CD4-positive, alpha-beta memory T cell (primary cell): ENCODE measurements at places on chromosomes 5 and 9.

DNA sequence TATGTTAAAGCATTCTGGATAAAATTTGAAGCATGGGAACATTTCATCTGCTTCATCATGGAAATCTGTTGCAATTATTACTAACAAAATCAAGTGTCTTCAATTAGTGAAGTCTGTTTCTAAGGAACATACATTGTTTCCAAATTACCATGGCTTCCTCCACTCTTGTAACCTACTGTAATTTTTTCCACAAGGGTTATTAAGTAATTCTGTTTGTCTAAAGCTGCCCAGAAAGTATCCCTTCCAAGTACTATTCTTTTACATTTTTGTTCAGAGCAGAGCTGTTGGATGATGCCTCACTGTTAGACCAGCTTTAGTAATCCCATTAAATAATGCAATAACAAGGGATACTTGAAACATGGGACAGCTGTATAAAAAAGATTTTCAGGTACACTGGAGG, 483.5 kb upstream of the CD180 start:
- DNase-seq, result no peak

- DNase-seq, result no peak
These were observed 93.6 kb upstream of the RANBP3L start for GRCh38 chr5:36395260-36395659.

- no peak for DNase-seq
These were observed 7.4 kb downstream of the MEF2C start for GRCh38 chr5:88875341-88876234.

DNA sequence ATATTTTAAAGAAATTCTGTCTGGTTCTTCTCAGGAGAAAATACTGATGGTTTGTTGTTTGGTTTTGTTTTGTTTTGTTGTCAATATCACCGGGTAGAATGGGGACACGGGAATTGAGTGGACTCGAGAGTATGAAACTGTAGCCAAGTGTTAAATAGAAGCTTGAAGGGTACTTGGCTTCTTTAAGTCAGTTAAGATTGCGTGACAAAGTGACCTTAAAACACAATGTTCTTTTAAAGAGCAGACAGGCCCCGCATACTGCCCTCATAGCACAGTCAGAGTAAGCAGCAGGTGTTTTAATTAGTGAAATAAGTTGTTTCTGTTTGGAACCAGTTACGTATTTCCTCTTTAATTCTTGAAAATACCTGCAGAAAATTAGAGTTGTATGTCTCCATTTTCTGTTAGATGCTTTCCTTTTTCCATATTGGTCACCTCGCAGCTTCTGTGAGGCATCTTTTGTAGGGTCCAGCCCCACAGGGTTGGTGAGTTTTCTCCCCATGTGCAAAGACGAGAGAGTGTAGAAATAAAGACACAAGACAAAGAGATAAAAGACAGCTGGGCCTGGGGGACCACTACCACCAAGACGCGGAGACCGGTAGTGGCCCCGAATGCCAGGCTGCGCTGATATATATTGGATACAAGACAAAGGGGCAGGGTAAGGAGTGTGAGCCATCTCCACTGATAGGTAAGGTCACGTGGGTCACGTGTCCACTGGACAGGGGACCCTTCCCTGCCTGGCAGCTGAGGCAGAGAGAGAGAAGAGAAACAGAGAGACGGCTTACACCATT, 9.6 kb downstream of the TRIP13 start:
- DNase-seq, result no peak

DNA sequence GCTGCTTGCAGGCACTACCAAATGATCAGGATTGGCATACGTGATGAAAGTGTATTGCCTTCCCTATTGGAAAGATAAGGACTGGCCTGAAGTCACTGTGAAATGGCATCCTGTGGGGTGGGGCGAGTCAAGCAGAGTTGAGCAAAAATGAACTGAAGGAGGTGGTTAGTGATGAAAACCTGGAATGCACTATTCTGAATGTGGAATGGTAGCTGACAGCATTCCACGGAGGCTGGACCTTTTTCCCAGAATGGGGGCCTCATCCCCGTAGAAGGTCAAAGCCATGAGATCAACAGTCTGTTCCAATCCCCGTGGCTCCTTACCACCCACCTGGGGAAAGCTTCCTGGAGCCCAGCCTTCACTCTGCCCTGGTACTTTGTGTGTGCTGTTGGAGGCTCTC, 37.7 kb downstream of the ASS1 start:
- DNase-seq, result no peak

- no peak for DNase-seq
These were observed 194.7 kb downstream of the DNAH5 start for GRCh38 chr5:13749766-13750165.

DNA sequence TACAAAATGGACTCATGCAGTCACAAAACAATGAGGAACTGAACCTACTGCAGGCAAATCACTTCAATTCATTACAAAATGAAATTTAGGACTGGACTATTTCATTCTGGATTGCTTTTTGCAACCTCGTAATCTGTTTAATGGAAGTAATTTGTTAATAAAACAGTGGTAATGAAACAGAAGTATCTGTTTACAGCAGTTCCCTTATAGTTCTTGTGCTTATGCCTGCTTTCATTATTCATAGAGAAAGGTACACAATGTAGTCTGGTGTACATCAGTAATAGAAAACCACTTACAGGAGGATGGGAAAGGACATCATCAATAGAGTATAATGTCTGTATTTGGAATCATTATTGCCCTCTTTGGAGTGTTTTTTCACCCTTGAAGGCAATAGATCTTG, 389.2 kb upstream of the NUDT12 start:
- no peak for DNase-seq

GRCh38 chr5:2958976-2959375, 207.5 kb upstream of the IRX2 start:
- DNase-seq, result no peak

DNA sequence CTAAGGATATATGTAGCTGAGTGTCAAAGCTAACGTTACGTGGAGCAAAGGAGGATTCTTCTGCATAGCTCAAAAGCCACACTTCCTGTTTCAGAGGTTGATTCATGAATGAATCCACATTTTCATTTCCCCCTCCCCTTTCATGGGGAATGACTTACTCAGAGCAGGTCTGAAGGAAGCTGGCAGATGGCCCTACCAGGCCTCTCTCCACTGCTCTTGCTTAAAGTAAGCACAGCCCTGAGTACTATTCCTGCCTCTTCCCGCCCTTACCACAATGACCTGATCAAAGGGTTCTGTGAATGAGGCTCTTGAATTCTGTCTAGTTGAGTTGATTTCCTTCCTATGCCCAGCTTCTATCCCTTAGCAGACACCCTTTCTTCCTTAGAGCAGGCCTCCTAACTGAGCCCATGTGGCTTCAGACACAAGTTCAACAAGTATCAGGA, 6.3 kb downstream of the IGIP start:
- no peak for DNase-seq

GRCh38 chr5:56681346-56681745, 134.0 kb upstream of the MAP3K1 start:
- DNase-seq, result no peak

DNA sequence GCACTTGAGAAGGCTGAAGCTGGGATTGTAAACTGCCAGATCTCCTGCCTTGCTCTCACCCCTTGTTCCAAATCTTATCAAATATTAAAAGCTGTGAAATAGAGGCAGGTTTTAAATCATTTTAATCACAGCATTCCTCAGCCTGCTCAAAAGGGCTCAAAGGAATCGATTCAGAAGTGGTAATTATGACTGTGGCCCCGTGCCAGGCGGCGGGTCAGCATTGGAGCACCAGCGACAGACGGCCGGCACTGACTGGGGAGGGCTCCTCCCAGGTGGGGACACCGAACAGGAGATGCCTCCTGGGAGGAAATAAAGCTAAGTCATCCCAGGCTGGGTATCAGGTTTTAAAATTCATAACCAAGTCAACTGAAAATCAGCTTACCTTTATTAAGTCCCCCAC, 66.7 kb downstream of the KCNIP1 start:
- DNase-seq, result no peak

DNA sequence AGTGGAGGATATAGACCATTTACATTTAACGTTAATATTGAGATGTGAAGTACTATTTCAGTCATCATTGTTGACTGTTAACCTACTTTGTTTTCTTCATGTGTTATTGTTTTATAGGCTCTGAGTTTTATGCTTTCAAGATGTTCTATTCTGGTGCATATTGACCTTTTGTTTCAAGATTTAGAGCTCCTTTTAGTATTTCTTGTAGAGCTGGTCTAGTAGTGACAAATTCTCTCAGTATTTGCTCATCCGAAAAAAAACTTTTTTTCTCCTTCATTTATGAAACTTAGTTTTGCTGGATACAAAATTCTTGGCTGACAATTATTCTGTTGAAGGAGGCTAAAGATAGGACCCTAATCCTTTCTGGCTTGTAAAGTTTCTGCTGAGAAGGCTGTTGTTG, 91.3 kb downstream of the INVS start:
- DNase-seq, result no peak

GRCh38 chr5:95941756-95942155, 19.9 kb downstream of the ELL2 start:
- no peak for DNase-seq

GRCh38 chr9:36999728-37000333, 34.2 kb downstream of the PAX5 start:
- no peak for DNase-seq

- DNase-seq, result no peak
These were observed 30.0 kb downstream of the KDM4C start for GRCh38 chr9:6787793-6788161.

DNA sequence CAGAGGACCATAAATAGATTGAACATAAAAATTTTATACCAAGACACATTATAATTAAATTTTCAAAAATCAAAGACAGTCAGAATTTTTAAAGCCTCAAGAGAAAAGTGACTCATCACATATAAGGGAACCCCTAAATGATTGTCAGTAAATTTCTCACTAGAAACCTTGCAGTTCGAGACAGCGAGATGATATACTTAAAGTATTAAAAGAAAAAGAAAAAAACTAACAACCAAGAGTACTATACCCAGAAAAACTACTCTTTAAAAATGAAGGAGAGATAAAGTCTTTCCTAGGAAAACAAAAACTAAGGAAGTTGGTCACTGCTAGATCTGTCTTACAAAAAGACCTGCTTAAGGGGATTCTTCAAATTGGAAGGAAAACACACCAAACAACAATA, 251.4 kb upstream of the MSX2 start:
- DNase-seq, result no peak

DNA sequence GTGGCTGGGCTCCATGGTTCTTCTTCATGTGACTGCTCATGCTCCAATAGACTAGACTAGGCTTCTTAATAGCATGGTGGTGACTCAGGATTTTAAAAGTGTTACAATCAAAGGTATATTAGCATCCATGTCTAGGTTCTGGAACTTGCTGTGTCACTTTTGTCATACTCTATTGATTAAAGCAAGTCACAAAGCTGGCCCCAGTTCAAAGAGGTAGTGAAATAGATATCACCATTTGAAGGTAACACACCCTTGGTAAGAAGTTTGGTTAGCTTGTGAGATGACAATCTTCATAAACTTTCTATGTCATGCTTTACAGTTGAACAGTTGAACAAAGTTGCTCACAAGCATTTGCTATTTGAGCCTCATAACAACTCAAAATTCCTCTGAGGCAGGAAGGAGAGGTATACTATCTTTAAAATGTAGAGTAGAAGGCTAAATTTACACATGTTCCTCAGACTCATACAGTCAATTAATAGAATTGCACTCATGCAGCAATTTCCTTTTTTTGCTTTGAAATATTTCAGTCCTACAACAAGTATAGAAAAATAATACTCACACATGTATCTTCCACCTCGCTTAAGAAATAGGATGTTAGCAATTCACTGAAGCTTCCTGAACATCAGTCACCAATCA, 56.8 kb upstream of the TMEM252 start:
- DNase-seq, result no peak

DNA sequence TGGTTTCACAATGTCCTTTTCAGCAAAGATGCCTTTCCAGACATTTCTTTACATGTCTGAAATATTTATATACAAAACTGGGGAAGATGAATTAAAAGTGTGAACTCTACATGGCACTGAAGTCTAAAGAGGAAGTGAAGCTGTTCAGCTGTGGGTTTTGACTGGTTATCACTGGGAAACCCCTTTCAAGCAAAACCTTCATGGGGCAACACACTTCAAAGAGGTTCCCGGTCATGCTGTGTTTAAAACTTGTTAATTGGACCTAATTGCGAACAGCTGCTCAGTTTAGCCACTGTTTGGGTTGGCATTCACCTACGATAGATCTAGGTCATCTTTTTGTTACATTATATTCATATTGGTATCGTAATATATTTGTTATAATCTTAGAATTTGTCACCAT, 20.0 kb upstream of the GDNF start:
- DNase-seq, result no peak

- no peak for DNase-seq
These were observed 933.8 kb upstream of the DMAC1 start for GRCh38 chr9:8733131-8733954.

DNA sequence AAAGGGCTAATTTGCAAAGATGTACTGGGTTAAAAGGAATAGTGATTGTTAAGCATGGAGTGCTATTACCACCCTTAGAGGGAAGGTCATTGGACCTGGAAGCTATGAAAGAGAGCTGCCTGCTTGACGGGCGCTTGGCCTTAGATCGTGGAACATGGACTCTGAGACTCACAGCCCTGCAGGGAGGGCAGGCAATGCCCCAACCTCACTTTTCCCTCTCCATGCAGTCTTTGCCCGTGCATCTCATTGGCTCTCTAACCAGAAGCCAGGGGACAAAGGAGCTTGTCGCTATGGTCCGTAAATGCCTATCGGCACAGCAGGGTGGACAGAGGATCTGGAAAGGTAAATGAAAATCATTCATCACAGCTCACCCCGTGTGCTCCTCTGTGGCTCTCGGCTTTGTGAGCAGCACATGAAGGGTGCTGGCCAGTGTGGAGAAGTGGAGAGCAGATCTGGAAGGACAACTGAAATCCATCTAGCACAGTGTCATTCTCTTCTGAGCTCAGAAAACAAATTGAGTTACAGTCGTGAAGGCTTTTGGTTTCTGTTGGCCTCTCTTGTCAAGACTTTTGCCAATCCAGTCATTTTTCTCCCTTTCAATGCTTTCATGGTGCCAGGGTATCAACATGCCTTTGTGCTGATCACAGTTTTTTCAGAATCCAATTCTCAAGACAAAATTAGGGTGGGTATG, 186.2 kb downstream of the SNX18 start:
- no peak for DNase-seq

DNA sequence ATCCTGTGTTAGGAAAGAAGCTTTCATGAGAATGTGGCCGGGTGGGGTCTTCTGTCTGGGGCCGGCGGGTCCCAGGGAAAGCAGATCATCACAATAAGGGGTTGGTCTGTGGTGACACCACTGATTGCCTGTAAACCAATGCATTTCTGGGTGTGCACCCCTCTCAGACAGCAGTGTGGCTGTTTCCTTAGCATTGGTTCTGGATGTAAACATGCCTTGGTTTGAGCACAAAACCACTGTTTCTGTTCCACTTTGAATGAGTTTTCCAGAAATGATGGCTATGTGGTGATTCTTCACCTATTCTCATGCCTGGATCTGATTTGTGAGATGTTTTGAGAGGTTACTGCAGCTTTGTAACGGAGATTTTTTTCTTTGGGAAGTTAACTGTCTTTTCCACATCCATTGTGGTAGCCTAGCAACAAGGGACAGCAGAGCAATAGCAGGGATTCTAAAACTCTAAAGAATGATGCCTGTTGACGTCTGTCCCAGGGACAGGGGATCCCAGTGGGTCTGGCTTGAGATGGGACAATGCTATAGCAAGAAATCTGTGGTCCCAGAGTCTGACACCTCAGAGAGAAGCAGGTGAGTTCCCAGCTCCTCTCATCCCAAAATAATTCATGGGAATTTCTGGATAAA, at the start of gene CCDC192:
Gene CCDC192, plus strand, starts transcription at position 466 of the 636 bp plus-strand sequence. Its CDS starts 55 bp downstream, at position 521.
- DNase-seq, result no peak
